ENCODE measurements at places on chromosomes 1 and 21.

- DNase-seq: no peak
Measured at GRCh38 chr21:36431252-36431651, 46.1 kb downstream of the CHAF1B start.

- DNase-seq: no peak
Measured at GRCh38 chr1:210754878-210755665, 378.9 kb downstream of the KCNH1 start.

GRCh38 chr1:30675761-30676160, 47.6 kb downstream of the MATN1 start:
- DNase-seq: no peak

GRCh38 chr1:173206816-173207568, at the start of gene TNFSF4:
Gene TNFSF4 (minus strand): TSS chr1:173207331. CDS start chr1:173207176, 155 bp downstream.
- no peak for DNase-seq

- no peak for DNase-seq
Measured at GRCh38 chr1:35573198-35574124, at the start of gene TFAP2E. Gene TFAP2E (plus strand): TSS chr1:35573314. CDS start chr1:35573578, 264 bp downstream.

DNA sequence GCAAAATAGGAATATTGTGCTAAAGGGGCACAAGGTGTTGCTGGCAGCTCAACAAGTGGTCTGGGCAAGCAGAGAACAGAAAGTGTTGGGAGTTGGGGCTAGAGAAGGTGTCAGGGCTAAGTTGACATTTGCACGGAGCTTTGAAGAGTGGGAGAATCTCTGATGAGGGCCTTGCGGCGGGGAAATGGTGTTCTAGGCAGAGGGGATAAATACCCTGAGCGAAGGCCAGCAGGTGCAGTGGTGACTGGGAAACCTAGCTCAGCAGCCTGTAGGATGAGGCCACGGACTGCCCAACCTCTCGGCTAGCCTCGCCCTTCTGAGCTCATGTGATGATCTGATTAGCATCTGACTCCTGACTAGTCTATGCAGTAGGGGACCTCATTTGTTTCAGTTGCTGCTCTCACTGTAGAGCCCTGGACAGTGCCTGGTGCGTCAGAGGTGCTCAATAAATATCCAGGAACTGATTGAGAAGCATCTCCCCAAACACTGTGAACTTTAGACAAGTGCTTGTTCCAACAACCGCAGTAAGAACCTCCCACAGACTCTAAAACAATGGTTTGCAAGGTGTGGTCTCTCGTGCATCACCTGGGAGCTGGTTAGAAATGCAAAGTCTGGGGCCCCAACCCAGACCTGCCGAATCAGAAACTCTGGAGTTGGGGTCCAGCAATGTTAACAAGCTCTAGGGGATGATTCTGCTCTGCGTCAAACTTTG, 1.0 kb upstream of the FOXO6 start:
- peak; percentile 54 for DNase-seq

DNA sequence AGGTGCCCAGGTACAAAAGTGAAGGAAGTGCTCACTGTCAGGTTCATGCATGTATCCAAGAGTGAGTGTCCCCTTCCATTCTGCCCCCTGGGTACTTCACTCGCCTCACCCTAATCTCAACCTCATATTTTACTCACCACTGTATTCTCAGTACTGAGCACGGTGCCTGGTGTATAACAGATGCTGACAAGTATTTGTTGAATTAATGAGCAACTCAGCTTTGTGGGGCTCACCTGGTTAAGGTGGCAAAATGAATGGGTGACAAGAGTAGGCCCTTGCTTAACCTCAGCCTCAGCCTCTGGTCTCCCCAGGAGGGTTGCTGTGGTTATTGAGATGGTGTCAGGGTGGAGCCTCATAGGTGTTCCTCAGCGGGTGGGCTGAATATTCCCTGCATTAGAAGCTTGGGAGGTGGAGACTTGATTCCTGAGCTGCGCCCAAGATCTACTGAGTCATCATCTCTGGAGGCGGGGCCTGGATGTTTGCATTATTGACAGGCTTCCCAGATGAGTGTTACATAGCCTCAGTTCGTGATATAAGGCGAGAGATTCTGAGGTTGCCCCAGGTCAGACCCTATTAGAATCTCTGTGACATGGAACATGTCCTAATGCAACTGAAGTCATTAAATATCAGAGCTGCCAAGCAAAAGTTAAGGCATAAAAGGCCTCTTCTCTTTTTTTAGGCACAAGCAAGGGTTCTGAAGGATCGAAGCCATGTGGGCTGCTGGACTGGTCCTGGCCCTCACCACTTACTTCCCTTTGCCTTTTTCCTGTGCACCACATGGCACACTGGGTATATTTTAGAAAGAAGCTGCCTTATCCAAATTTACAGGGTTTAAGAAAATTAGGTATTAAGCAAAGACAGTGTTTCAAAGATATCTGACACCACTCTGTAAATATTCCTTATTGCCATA, 39.2 kb downstream of the SYT6 start:
- peak; percentile 20 for DNase-seq

GRCh38 chr1:106378261-106378660, 678.2 kb upstream of the PRMT6 start:
- DNase-seq: no peak

- no peak for DNase-seq
Measured at GRCh38 chr1:245859493-245860114, 647.5 kb downstream of the SMYD3 start.

DNA sequence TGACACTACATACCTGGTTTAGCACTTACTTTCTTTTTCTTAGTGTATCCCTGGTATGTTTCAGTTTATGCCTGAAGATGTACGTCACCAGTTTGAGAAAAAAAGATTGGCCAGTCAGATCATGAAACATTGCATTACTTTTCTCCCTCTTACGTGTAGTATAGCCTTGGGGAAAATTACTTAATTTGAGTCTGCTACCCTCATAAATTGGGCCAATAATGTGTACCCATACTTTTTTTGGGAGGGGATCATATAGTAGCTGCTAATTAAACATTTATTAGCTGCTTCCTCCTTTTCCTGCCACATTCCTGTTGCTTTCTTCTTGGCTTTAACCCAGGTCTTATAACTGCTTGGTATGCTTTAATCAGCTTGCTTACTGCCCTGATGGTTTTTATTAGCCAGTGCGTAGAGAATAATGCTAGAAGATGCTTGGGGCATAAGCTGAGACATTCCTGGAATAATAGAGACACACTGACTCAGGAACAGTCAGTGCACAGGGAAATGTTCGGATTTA, 32.1 kb downstream of the RABGAP1L start:
- DNase-seq: no peak

GRCh38 chr1:228175316-228176023, 9.9 kb downstream of the IBA57 start:
- DNase-seq: no peak

- no peak for DNase-seq
Measured at GRCh38 chr1:227388214-227389168, 70.2 kb upstream of the CDC42BPA start.

DNA sequence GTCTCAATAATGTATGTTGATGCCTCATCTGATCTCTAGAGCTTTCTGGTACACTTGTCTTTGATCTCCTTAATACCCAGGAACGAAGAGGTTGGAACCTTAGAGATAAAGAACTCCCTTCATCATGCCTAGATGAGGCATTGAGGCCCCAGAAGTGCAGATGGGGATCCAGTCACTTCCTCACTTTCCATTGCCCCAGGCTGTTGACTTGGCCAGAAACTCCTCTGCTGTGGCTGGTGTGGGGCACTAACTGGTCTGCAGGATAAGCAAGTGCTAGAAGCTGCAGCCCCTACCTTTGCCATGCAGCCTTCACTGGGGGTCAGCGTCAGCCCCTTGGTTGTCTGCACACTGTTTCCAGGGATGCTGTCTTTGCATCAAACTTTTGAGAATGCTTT, 49.9 kb downstream of the STUM start:
- DNase-seq: no peak

All from mucosa of gallbladder (tissue), 1 donor.